ENCODE measurements at places on chromosomes 5 and 9.

DNA sequence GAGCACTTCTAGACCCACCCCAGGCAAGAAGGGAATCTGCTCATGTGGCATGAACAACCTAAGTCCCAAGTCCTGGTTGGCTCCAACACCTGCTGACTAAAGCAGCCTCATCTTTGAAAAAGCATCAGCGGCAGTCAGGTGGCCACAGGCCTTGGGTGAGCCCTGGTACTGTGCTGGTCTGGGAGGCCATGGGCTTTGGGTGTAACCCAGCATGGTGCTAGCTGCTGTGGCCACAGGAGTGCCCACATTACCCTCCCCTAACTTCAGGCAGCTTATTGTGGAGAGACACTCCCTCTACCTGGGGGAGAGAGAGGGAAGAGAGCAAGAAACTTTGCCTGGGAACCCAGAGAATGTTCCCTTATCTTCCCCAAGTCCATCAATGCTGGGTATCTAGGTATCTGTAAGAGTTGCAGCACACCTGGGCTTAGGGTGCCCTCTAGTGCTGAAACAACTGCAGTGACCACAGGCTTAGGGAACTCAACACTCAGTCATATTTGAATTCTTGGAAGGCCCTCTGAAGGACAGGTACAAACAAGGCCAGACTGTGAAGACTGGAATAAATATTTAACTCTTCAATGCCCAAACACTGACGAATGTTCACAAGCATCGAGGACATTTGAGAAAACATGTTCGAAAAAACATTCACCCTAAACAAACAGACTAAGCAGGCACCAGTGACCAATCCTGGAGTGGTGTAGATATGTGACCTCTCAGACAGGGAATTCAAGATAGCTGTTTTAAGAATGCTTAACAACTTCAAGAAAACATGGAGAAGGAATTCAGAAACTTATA lies 69.9 kb upstream of the OR2K2 start:
- DNase-seq: no peak

DNA sequence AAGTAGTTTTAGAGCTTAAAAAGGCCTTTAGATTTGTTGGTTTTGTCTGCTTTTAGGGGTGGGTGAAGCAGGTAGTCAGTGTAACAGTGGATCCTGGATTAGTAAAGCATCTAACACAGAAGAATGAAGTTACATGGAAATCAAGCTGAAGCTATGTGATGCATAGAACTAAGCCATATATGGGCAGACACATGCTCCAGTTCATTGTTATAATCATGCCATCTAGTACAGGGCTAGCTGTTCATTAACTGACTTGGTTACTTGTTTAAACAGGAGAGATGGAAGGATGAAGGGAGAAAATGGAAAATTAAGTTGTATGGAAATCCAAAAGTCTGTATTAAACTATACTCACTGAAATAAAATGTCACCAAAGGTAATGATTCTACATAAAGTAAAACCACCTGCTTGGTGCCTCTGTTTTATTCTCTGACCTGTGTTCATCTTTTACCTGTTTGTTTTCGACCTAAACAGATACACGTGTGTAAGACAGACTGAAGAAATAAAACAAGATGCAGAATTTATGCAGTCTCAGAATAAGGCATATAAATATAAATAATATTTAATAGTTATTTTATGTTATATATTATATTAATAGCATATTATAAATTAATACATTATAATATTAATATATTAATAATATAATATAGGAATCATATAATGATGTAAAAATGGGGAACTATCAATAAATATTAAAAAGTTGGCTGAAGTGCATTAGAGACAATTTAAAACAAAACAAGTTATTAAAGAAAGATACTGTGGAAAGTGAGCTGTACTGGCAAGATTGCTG lies 33.9 kb downstream of the MRPS30 start:
- no peak for DNase-seq

GRCh38 chr5:141809380-141810096 lies 68.7 kb downstream of the PCDH1 start:
- no peak for DNase-seq

- no peak for DNase-seq
These were observed 3.6 kb downstream of the GDNF start for GRCh38 chr5:37836235-37836591.

DNA sequence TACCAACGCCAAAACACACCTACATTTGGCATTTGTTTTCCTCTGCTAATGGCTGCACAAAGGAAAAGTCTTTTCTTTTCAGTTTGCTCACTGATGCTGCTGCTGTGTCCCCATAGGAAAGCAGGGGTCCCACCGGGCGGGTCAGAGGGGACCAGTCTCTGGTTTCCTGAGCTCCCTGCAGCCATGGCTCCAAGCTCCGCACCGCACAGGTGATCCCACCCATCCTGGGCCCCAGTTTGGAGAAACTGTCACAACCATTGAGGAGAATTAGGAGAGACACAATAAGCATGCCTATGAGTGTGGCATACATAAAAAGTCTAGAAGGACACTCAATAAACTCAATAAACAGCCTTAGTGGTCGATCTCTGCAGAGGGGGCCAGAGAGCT lies 19.9 kb downstream of the MED10 start:
- DNase-seq: no peak

GRCh38 chr9:6014670-6015270 lies 654 bp downstream of the RANBP6 start:
- DNase-seq: no peak

- DNase-seq: no peak
These were observed 15.8 kb downstream of the UBE2QL1 start for GRCh38 chr5:6464441-6464840.

- DNase-seq: no peak
These were observed 180.2 kb upstream of the EGFLAM start for GRCh38 chr5:38078161-38078560.

- DNase-seq: no peak
These were observed 77.5 kb downstream of the HSPA4 start for GRCh38 chr5:133129289-133129688.

- DNase-seq: peak; percentile 60
These were observed 16.5 kb downstream of the ASS1 start for GRCh38 chr9:130461218-130461630.

- DNase-seq: no peak
These were observed 839.3 kb upstream of the ARRDC3 start for GRCh38 chr5:92222449-92222848.

- DNase-seq: no peak
These were observed 65.8 kb upstream of the NFIL3 start for GRCh38 chr9:91489361-91489899.

DNA sequence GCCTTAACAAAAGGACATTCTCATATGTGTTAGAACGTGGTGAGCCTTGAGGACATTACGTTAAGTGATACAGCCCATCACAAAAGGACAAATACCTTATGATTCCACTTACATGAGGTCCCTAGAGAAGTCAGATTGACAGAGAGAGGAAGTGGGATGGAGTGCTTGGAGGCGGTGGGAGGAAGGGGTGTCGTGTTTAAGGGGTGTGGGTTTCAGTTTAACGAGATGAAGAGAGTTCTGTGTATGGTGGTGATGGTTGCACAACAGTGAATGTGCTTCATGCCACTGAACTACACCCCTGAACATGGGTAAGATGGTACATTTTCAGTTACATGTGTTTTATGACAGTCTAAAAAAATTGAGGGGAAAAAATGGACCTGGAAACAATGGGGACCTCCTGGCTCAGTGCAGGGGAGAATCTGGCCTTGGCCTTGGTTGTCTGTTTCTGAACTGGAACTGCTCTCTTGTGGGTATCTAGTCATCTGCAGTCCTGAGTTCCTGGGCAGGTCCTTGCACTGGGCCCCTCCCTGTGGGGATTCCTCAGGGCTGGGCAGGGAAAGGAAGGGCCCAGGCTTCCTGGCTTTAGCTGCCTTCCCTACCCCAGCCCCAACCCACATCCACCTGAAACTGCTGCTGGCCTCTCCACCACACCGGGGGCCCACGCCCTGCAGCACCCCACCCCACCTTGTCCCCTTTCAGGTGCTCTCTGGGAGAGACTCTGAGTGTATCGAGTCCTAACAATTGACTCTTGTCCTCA lies 17.8 kb downstream of the LRRC8A start:
- DNase-seq: no peak

- no peak for DNase-seq
These were observed 81.9 kb upstream of the CTSL start for GRCh38 chr9:87643778-87644570.

DNA sequence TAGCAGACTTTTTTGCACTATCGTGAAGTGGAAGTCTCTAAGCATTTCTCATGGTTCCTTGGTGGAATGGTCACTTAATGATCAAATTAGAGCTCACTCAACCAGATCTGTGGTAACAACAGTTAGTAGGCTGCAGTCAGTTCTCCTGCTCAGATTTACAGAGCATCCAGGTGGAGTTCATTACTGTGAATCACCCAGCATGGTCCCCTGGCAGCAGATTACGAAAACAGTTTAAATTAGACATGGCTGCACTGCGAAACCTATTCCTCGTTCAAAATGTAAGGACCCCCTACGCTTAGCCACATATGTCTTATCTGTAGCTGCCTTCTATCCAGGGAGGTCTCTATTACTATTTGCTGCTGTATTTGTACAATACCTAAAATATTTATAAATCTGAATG lies 823.6 kb upstream of the ARRDC3 start:
- no peak for DNase-seq

- no peak for DNase-seq
These were observed 39.0 kb downstream of the ITK start for GRCh38 chr5:157219491-157220271.

DNA sequence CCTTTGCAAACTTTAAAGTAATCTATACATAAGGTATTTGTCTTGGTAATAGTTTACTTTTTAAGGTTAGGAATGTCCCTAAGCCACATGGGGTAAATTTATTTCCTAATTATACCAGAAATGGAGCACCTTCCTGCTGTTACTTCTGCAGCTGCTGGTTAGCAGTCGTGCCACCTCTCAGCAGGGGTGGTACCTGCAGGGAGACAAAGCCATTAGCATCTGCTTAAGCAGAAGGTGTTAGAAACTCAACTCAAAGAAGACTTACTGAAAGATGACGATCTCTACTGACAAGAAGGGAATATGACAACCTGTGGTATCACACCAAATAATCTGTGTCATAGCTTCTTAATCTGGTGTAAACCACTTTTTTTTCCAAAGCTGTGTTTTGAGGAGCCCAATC lies 173.7 kb downstream of the BRINP1 start:
- no peak for DNase-seq

DNA sequence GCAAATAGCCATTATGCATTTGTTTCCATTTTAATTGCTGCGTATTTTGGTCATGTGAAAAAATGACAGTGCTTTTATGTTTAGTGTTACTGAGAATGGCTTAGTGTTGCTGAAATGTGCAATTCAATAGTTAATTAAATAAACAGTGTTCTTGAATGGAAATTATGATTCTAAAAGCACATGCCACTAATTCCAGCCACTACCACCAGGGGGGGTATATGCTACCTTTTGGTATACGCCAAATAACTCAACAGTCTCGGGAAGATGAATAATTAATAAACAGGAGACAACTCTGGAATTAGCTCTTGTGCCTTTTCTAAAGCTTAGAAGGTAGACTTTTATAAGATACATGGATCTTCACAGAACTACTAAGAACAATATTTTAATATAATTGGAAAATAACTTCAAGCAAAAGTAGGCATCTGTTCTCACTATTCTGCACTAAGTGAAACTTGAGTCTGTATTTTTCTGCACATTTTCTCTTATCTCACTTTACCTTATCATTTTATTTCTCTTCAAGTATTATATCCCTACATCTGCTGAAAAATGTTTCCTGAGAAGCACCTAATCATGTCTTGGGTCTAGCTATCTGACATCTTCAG lies 83.5 kb upstream of the MINAR2 start:
- peak; percentile 21 for DNase-seq

- no peak for DNase-seq
These were observed 33.1 kb downstream of the NNT start for GRCh38 chr5:43636076-43636475.

- no peak for DNase-seq
These were observed 18.7 kb upstream of the RHOBTB3 start for GRCh38 chr5:95712347-95712958.

DNA sequence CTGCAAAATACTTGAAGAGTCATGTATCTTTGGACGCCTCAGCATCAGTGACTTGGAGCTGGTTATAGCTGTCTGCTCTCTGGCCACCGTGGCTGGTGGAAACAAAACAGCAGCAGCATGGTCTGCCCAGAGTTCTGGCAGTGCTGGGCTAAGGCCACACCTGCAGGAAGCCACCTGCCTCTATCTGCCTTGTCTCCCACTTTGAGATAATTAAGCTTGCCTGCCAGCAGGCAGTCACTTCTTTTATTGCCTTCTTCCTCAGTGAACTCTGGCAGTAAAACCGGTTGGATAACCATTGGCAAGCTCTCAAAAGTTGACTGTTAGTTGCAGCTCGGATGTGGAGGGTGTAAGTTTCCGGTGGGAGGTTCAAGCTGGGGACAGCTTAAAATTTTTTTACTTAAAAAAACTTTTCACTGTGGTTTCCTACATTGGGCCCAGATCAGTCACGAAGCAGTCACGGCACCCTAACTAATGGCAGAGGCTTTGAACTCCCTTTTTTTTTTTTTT lies 4.9 kb downstream of the SMIM3 start:
- peak; percentile 28 for DNase-seq

DNA sequence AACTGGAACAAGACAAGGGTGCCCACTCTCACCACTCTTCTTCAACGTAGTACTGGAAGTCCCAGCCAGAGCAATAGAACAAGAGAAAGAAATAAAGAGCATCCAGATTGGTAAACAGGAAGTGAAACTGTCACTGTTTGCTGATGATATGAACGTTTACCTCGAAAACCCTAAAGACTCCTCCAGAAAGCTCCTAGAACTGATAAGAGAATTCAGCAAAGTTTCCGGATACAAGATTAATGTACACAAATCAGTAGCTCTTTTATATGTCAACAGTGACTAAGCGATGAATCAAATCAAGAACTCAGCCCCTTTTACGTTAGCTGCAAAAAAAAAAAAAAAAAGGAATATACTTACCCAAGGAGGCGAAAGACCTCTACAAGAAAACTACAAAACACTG lies 306.6 kb downstream of the PLK2 start:
- no peak for DNase-seq

GRCh38 chr9:134670851-134671281 lies 29.3 kb downstream of the COL5A1 start:
- no peak for DNase-seq

GRCh38 chr5:65867542-65868195 lies 58.7 kb upstream of the ERBIN start:
- DNase-seq: no peak

GRCh38 chr9:96461336-96461735 lies 11.4 kb downstream of the HABP4 start:
- DNase-seq: no peak

All from T-helper 2 cell (primary cell).